ENCODE measurements at places on chromosomes 2 and 18.

- DNase-seq, result no peak
These were observed 16.1 kb downstream of the WIPF1 start for GRCh38 chr2:174581491-174581890.

DNA sequence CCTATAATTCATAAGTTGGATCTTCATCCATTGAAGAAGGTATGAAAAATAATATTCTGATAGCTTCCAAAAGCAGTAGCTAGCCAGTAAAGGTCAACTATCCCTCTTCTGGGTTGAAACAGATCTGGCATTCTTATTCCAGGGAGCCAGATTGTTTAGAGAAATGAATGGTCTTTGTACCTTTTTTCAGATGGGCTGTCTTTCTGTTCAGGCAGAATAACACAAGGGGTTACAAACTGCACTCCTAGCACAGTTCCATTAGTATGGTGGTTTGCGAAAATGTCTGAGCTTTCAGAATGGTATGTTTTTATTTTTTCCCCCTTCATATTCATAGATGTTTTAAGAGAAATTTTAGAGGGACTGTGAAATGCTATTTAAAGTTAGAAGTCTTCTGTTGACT lies 47.5 kb upstream of the TMEM178A start:
- no peak for DNase-seq

DNA sequence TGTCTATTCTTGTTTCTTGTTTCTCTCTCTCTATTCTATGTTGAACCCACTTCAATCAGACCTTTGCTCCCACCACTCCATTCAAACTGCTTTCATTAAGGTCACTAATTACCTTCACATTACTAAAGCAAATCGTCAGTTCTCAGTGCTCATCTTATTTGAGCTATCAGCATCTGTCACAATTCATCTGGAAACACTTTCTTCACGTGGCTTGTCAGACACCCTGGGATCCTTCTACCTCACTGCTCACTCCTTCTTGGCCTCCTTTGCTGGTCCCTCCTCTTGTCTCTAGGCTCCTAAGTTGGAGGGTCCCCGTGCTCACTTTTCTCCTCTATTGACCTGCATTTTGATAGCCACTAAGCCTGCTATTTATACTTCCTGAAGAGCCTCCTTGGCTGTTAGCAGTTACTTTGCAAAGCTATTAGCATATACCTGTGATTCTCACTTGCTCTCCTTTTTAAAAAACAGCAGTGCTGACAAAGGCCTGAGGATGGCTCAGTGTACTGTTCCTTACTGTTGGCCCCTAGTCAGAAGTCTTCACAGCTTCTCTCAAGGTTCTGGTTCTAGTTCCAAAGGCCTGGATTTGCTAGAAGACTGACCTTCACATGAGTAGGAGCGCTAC lies 80.2 kb downstream of the PLEKHM3 start:
- DNase-seq, result no peak

- DNase-seq, result no peak
These were observed 59.9 kb upstream of the TGFA start for GRCh38 chr2:70613521-70613920.

GRCh38 chr2:41595240-41595639 lies 452.6 kb upstream of the PKDCC start:
- DNase-seq, result no peak

DNA sequence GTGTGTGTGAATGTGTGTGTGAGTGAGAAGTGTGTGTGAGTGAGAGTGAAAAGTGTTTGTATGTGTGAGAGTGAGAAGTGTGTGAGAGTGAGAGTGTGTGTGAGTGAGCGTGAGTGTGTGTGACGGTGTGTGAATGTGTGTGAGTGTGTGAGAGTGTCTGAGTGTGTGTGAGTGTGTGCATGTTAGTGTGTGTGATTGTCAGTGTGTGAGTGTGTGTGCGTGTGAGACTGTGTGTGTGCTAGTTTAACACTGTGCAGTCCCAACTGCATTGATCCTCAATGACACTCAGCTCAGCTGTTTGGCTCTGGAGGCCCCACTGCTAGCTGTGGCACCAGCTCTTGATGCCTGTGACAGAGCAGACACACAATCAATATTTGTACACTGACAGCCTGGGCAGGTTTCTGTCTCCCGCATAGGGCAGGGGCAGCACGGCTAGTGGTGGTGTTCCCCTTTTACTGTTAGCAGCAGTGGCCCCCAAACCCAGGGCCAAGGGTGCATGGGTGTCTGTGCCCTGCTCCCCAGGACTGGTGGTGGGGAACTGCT lies 135.0 kb downstream of the INHBB start:
- no peak for DNase-seq

DNA sequence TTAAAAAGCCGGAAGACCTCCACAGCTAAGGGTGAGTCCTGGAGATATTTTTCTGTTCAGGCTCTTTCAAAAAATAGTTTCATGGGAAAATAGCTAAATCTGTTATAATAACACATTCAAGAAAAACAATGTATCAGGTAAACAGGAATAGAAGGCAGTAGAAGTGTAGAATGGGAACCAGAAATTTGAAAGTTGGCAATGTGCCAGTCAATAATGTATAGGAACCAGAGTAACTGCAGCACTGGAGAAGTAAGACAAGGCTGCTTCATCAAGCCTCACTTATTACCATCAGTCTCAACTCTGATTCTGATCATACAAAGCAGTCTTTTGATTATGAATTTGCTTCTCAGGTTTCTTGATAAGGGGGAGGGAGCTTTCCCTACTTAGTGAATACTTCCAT lies 81.4 kb upstream of the VRK2 start:
- no peak for DNase-seq

DNA sequence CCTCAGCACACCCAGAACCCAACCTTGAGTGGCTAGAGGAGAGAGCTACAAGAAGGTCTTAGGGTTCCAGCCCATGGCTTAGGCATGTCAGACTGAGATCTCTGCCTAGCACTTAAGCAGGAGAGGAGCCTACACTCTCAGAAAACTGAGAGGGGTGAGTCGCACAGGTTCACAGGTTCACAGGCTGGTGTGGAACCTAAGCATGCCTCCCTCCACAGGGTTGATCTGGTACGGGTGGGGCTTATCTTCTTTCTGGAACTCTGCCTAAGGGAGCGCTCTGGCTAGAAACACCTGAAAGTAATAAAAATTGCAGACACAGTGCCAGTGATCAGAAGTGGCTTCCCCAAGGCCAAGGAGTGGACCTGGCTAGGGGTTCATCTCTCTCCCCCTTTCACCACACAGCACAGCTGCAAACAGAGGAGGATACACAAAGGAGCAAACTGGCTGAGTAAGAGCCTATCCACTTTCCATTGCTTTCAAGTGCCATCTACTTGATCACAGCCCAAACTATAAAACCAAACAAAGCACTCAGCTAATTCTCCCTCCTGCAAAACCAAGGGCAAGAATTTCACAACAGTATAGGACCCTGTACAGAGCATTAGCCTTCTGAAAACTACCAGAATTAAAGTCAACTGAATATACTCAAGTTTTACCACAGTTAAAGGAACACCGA lies 481.9 kb upstream of the SETBP1 start:
- no peak for DNase-seq

DNA sequence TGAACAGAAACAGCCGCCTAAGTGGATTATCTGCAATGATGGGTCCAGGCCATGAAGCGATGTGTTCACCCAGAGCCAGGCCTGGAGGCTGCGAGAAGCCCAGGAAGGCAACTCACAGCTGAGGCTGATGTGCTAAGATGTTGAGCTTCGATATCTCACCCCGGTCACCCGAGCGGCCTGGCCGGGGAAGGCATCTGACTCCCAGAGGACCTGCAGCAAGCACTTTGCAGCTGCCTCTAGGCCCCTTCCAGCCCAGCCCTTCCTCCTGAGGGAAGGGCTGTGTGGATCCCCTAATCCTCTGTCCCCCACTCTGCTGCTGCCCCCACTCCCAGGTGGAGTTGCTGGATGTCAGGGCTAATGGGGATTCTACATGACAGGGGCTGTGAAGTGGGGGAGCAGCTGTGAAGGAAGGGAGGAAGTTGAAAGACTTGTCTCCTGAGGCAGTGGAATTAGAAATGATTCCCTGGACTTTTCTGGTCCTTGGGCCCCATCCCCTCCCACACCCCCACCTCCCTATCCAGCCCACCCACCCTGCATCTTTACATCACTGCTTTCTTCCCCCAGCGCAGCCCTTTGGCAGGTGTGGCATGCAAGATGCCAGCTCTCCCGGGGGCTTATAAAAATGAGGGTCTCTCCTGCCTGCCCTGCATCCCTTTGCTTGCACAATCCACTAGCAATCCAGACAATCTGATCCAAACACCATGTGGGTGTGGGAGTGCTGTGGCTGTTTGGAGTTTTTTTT lies 4.3 kb downstream of the ATP6V1B1 start:
- DNase-seq, result no peak

- no peak for DNase-seq
These were observed 53.1 kb upstream of the EFEMP1 start for GRCh38 chr2:55976681-55977080.

- no peak for DNase-seq
These were observed 525.4 kb downstream of the PIK3C3 start for GRCh38 chr18:42480441-42480840.

DNA sequence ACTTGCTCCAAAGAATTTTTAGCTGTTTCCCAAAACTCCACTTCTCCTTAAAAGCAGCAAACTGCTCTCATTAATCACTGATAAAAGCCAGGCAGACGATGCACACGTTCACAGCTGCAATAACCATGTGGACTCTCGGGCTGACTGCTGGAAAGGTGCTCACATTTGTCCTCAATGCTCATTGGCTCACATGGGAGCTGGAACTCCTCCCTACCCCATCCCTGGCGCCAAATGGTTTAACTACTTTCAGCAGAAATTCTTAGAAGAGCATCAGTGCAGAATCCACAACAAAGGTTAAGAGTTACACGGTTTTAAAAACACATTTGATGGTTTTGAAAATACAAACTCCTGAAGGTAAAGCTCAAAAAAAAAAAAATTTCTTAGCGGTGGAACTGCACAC lies 117.1 kb downstream of the NOL10 start:
- no peak for DNase-seq

DNA sequence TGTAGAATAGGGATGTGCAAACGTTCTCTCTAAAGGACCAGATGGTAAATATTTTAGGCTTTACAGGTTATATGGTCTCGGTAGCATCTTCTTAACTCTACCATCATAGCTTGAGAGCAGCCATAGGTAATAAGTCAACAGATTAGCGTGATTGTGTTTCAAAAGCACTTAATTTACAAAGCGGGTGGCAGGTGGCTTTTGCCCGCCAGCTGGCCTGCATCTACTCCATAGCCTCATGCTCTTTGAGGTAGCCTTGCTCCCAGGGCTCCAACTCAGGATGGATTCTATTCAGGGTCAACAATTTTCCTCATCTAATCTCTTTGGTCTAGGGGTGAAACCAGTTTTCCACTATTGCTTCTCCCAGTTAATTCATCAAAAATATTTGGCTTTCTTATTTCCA lies 5.0 kb upstream of the ATP9B start:
- no peak for DNase-seq

GRCh38 chr2:124689348-124689747 lies 664.3 kb downstream of the CNTNAP5 start:
- DNase-seq, result no peak

GRCh38 chr2:156540706-156541105 lies 104.5 kb downstream of the GPD2 start:
- DNase-seq, result no peak

DNA sequence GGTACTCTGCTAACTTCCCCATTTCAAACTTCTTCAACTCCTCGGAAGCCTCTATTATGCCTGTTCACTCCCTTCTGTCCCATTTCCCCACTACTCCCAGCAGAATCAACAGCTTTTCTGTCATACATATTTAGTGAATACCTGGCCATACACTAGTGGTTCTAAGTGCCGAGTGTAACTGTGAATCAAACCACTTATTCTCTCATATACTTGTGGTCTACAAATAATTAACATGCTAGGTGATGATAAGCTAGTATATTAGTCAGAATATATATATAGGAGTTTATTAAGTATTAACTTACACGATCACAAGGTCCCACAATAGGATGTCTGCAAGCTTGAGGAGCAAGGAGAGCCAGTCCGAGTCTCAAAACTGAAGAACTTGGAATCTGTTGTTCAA lies 150.7 kb downstream of the CCDC102B start:
- no peak for DNase-seq

- DNase-seq, result no peak
These were observed 4.1 kb downstream of the ITGA4 start for GRCh38 chr2:181461056-181461997.

DNA sequence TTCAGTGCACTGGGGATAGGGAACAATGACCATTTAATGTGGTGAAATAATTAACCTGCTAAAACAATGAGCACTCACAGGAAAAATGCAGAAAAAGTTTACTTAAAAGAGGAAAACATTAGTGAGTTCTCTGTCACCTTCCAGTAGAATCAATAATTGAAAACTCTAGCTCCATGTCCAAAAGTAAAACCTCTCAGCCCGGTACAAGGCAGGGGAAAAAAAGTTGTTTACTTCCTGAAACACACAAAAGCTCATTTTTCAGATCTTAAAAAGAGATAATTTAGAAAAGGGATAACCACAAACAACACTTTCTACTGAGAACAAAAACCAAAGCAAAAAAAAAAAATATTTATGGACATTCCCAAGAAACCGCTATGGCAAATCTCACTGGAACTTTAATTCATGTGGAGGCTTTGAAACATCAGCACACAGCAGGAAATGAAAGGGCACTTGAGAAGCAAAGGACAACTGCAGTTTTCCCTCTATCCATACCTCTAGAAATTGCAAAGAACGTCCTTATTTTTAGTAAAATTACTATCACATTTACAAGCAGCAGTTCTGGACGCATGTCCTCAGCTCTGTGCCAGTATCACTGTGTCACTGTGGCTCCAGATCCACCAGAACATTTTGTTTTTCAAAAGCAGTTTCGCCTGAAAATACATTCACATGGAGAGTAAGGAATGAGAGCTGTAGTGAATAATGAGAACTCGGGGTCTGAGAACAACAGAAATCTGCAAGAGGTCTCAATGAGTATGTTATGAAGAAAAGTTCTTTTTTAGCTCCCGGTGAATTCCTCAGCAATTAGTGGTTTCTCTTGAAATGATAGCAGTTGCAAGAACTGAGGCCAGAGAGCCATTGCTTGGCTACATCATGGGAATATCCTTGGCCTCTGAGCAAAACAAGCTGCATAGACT lies 44.7 kb upstream of the DNAH7 start:
- no peak for DNase-seq

GRCh38 chr18:63492851-63493250 lies 16.1 kb downstream of the SERPINB5 start:
- no peak for DNase-seq

GRCh38 chr2:187825-188224 lies 76.0 kb downstream of the SH3YL1 start:
- DNase-seq, result no peak

DNA sequence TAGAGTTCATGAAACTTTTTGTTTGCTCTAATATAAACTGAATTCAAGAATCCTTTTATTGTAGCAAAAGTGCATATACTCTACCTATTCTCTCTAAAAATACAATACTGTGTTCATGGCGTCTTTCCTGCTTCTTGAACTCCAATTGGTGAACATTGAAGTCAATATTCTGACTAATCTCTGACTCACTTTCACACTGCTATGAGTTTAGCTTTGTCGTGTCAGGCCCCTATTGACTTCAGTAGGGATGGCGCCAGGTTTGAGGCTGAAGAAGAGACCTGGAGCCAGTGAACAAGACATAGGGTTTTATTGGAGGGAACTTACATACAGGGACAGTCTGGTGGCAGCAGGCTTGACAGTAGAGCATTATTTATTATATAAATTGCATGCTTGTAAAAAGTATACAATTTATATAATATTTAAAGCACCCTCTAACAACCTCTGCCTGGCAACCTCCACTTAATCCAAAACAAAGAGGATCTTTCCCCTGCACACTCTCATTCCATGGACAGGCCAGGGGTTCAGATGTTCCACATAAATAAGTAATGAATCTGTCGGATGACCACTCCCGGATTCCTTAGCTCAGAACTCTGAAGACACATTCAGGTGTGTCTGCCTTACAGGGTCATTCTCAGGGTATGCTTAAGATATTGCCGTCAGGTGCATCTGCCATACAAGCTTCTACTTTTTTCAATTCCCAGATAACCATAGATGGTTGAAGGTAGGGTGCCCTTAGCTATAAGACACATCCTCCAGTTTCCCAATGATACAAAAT lies 141.0 kb downstream of the CERS6 start:
- DNase-seq, result no peak
